ENCODE measurements at places on chromosomes 11 and 22. TPM values are rescaled to one million over a fixed set of nuclear protein-coding genes. Genes with fewer than 3 reads are reported as not detected.

- no peak for DNase-seq
These were observed 82.6 kb downstream of the LRRC32 start for GRCh38 chr11:76587820-76588454.

DNA sequence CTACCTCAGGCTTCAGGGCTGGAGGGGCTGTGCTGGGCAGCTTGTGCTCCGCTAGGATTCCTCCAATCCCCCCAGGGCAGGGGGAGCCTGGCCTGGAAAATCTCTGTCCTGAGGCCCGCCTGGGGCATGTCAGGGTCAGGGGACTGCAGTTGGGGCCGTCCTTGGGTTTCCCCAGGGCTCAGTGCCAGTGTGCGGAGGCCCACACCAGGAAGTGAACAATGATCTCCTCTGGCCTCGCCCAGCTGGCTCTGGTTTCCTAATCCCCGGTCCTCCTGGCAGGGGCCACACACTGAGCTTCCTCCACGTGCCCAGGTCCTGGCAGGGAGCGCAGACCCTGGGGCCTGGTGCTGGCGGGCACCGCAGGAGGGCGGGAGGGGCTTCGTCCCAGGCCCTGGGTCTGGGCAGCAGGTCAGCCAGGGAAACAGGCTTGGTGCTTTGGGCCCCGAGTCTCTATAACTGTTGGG, 1.4 kb upstream of the MUC2 start:
- peak; percentile 42 for DNase-seq

DNA sequence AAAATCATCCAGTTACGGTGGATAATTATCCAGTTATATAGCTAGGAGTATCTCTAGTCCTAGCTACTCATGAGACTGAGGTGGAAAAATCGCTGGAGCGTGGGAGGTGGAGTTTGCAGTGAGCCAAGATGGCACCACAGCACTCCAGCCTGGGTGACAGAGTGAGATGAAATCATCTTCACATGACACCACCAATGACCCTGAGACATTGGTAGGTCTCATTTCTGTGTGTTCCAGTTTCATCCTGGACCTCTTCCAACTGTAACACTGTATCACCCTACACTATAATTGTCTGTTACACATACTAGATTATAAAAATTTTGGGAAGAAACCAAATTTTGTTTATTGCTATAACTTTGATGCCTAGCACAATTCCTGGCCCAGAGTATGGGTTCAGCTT, 446.8 kb downstream of the TMEM135 start:
- no peak for DNase-seq

DNA sequence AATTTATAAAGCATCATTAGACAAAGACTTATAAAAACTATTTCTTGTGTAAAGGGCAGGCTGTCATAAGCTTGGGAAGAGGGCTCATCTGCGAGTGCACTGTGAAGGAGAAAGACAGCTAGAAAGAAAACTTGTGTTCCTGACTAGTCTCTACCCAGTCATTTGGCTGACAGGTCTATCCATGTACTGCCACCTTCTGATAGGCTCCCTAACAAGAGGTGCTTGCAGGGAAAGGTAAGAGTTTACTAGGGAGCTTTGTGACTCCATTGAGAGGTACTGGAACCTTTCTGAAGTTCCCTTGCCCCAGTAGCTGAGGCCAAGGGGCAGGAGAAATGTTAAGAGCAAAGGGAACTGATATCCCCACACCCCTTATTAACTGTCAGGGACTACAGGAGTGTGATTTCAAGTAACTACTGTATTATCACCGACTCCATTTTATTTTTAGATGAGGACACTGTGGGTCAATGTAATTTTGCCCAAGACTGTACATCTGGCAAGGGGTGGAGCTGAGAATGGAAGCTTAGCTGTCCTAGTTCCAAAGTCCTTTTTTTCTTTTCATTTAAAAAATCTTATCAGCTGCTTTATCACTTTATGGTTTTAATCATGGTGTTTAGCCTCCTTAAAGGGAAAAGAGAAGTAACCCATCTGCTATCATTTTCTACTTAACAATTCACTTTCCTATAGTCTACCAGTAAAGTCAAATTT, 129.4 kb downstream of the ARHGAP20 start:
- DNase-seq, result no peak

- DNase-seq, result no peak
These were observed 1.8 kb upstream of the LRRC75B start for GRCh38 chr22:24594569-24595120.

DNA sequence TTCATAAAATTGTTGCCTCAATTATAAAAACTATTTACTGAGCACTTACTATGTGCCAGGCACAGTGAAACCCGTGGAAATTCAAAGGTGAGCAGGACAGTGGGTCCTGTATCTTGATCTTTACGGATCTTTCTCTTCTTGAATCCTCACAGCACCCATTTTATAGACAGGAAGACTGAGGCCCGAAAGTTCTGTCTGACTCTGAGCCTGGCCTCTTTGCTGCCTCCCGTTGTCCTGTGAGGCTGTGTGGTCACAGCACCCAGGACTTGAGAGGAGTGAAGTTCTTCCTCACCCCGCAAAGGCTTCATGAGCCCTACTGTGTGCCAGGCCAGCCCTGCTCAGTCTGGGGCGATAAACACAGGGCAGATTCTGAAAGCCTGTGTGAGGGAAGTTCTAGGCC, 13.4 kb upstream of the MN1 start:
- no peak for DNase-seq

The DDI1 gene
- total RNA-seq, result not detected

The OR51B4 gene
- total RNA-seq, result not detected

DNA sequence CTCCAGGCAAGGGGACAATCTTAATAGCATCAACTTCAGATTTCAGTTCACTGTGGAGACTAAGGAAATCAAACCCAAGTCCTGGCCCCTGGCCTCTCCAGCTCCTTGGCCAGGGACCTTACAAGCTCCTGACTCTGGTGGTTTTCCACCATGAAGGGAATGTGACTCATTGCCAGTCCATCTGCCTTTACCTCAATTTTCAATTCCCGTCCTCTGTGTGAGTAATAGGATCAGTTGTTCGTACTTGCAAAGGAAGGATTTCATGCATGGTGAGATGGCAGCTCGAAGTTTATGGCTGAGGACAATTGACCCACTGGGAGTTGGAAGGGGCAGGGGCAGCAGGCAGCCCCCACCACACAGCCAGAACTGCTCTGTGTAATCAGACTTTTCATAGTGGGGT, 42.5 kb downstream of the INSC start:
- DNase-seq, result no peak

The LRRC4C gene
- 0.41 TPM for total RNA-seq

- no peak for DNase-seq
These were observed 18.1 kb downstream of the RNF141 start for GRCh38 chr11:10522921-10523320.

DNA sequence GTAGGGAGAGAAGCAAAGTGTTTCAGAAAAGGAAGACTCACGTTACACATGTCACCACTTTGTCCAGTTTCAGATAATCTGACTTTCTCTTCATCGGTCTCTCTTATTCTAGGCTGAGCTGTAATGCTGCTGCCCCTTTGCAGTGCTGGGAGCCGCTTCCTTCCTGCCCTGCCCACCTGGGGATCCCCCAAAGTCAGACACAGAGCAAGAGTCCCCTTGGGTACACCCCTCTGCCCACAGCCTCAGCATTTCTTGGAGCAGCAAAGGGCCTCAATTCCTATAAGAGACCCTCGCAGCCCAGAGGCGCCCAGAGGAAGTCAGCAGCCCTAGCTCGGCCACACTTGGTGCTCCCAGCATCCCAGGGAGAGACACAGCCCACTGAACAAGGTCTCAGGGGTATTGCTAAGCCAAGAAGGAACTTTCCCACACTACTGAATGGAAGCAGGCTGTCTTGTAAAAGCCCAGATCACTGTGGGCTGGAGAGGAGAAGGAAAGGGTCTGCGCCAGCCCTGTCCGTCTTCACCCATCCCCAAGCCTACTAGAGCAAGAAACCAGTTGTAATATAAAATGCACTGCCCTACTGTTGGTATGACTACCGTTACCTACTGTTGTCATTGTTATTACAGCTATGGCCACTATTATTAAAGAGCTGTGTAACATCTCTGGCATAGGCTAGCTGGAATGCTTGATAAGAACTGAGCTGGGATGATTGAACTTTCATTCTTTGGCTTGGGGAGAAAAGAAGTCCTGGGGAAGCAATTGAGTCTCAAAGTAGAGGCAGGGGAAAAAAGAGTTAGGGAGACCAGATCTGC, 31.2 kb upstream of the SMIM35 start:
- no peak for DNase-seq

The HBG1 gene
- not detected for total RNA-seq

GRCh38 chr11:93396316-93396715, 65.8 kb downstream of the DEUP1 start:
- no peak for DNase-seq

The OR5A1 gene
- not detected for total RNA-seq

DNA sequence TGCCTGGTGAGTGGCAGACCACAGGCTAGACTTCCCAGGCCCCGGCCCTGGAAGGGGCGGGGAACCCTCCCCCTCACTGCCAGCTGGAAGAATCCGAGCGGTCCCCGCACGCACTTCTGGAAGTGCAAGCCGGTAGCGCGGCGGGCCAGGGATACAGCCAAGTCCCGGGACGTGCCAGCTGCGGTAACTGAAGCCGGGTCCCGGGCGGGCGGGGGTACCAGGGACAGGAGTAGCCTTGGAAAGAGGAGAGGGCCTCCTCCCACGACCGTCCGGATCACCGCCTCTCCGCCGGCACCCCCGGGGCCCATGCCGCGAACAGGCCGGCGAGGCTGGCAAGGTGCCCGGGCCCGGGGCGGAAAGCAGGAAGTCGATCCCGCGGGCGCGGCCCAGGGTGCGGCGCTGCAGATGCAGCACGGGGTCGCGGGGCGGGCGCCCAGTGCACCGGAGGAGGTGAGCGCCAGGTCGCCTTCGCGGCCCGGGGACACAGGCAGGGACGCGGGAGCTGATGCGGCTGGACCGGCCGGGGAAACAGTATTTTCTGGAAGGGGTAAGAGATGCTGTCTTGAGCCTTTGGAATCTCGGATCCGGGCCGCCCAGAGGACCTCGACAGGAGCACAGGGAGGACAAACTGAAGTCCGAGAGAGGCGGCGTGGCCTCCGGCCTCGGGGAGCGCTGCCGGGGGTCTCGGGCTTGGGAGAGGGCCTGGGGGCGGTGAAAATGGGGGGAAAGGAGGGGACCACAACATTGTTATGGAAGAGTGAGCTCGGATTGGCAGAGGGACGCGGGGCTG, 783 bp upstream of the SLC35C1 start:
- DNase-seq, result peak; percentile 88

DNA sequence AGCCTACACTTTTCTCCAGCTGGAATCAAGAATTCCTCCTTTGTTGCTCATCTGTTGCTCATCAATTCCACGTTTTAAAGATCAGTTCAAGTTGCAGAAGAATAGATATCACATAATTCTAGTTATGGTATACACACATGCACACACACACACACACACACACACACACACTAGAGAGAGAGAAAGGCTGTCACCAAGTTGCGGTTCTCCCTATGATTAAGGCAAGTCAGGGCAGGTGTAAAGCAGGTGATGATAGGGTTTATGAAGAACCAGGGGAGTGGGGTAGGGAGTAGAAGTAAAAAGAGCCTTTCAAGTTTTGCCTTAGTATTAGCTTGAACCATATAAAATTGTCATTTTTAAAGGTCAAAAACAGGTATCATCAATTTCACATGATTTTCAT, 31.7 kb upstream of the TMPRSS4 start:
- no peak for DNase-seq

DNA sequence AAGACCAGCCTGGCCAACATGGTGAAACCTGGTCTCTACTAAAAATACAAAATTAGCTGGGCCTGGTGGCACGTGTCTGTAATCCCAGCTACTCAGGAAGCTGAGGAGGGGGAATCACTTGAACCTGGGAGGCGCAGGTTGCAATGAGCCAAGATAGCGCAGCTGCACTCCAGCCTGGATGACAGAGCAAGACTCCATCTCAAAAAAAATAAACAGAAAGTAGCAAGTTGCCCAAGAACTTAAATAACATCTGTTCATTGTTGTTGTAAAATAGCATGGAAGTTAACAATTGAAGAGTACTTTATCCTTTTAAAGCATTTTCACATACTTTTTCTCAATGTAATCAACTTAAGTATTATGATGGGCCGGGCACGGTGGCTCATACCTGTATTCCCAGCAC, 5.7 kb downstream of the AMBRA1 start:
- no peak for DNase-seq

- no peak for DNase-seq
These were observed 67.0 kb downstream of the ETS1 start for GRCh38 chr11:128520206-128520887.

- DNase-seq, result no peak
These were observed 584.0 kb downstream of the KCNA4 start for GRCh38 chr11:29432719-29433325.

GRCh38 chr11:117097389-117098268, 599 bp downstream of the SIK3 start:
- DNase-seq, result peak; percentile 42
